ENCODE measurements at places on chromosomes 3 and 15.

GRCh38 chr15:98878172-98878571, 129.4 kb downstream of the PGPEP1L start:
- no peak overlapping the region for H3K27ac ChIP-seq
- H3K4me3 ChIP-seq, result no peak overlapping the region
- peaks cover 8% of the 10 kb centered on the region for H3K4me1 ChIP-seq
- H3K36me3 ChIP-seq, result no peaks in the 10 kb centered on the region
- no peak for DNase-seq

DNA sequence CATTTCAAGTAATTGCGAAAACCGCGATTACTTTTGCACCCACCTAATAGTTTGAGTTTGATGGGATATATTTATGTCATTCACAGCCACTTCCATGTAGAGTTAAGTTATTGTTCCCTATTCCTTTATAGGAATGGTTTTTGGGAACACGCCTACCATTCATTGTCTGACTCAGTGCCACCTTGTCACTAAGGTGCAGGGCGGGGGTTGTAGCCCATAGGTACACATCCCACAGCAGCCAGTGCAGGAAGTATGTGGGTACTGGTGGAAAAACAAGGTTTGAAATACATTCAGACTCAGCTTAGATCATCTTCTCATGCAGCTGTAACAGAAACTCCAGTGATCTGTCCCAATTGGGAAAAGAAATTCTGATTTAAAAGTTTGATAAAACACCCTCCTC, 48.2 kb upstream of the CFAP161 start:
- no peak overlapping the region for H3K4me3 ChIP-seq
- DNase-seq, result no peak
- H3K27me3 ChIP-seq, result no peaks in the 10 kb centered on the region
- H3K27ac ChIP-seq, result no peak overlapping the region
- no peaks in the 10 kb centered on the region for H3K36me3 ChIP-seq
- no peaks in the 10 kb centered on the region for H3K4me1 ChIP-seq

GRCh38 chr3:142209655-142210054, 15.7 kb downstream of the GK5 start:
- no peaks in the 10 kb centered on the region for H3K4me1 ChIP-seq
- no peak overlapping the region for H3K27ac ChIP-seq
- H3K27me3 ChIP-seq, result no peaks in the 10 kb centered on the region

DNA sequence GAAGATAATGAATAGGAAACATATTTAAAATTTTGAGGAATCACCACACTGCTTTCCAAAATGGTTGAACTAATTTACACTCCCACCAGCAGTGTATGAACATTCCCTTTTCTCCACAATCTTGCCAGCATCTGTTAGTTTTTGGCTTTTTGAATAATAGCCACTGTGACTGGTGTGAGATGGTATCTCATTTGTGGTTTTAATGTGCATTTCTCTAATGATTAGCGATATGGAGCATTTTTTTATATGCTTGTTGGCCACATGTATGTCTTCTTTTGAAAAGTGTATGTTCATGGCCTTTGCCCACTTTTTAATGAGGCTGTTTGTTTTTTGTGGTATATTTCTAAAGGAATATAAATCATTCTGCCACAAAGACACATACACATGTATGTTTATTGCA, 166.3 kb downstream of the NECTIN3 start:
- no peaks in the 10 kb centered on the region for H3K36me3 ChIP-seq
- H3K27ac ChIP-seq, result no peak overlapping the region
- peaks cover 15% of the 10 kb centered on the region for H3K4me1 ChIP-seq
- DNase-seq, result no peak

GRCh38 chr15:63206079-63206478, 16.7 kb downstream of the RAB8B start:
- DNase-seq, result no peak
- peaks cover 64% of the 10 kb centered on the region for H3K4me1 ChIP-seq
- no peaks in the 10 kb centered on the region for H3K27me3 ChIP-seq
- no peak overlapping the region for H3K27ac ChIP-seq
- no peak overlapping the region for H3K4me3 ChIP-seq

- no peaks in the 10 kb centered on the region for H3K27me3 ChIP-seq
- H3K4me3 ChIP-seq, result no peak overlapping the region
- no peak for DNase-seq
Measured at GRCh38 chr3:99901200-99901926, 83.7 kb downstream of the CMSS1 start.

- H3K27me3 ChIP-seq, result no peaks in the 10 kb centered on the region
- no peaks in the 10 kb centered on the region for H3K36me3 ChIP-seq
- H3K4me1 ChIP-seq, result no peaks in the 10 kb centered on the region
- H3K27ac ChIP-seq, result no peak overlapping the region
- no peak overlapping the region for H3K4me3 ChIP-seq
Measured at GRCh38 chr15:82021992-82022391, 23.8 kb downstream of the MEX3B start.

- H3K36me3 ChIP-seq, result no peaks in the 10 kb centered on the region
- DNase-seq, result no peak
- no peak overlapping the region for H3K27ac ChIP-seq
- H3K4me3 ChIP-seq, result no peak overlapping the region
- H3K27me3 ChIP-seq, result no peaks in the 10 kb centered on the region
Measured at GRCh38 chr3:125062904-125063618, 7.3 kb upstream of the HEG1 start.

GRCh38 chr3:150251187-150252062, 156.7 kb upstream of the TSC22D2 start:
- DNase-seq, result no peak
- H3K27ac ChIP-seq, result no peak overlapping the region
- no peaks in the 10 kb centered on the region for H3K27me3 ChIP-seq
- H3K4me1 ChIP-seq, result no peaks in the 10 kb centered on the region

- H3K27ac ChIP-seq, result no peak overlapping the region
- H3K36me3 ChIP-seq, result peaks cover 3% of the 10 kb centered on the region
- H3K4me1 ChIP-seq, result peaks cover 37% of the 10 kb centered on the region
- H3K27me3 ChIP-seq, result no peaks in the 10 kb centered on the region
- H3K4me3 ChIP-seq, result peak overlapping the region; percentile 63
Measured at GRCh38 chr15:67836134-67836455, 3.8 kb downstream of the RNU6-1 start.

DNA sequence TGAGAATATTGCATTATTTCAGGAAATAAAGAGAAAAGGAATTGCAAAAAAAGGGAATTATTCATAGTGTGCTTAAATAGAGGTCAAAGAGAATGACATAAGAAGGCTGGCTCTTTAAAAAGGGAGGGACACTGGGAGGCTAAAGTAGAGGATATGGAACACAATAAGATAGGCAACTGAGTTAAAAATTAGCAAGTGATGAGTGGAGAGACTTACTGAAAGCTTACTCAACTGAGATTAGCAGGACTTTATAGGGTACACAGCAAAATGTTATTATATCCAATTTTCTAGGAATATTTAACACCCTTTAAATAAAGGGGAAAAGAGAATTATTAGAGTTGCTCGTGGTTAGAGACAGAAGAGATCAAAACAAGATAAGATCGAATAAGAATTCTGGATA, 375.2 kb downstream of the LSAMP start:
- H3K27ac ChIP-seq, result no peak overlapping the region
- DNase-seq, result no peak
- H3K36me3 ChIP-seq, result no peaks in the 10 kb centered on the region
- H3K4me1 ChIP-seq, result no peaks in the 10 kb centered on the region
- H3K4me3 ChIP-seq, result no peak overlapping the region

DNA sequence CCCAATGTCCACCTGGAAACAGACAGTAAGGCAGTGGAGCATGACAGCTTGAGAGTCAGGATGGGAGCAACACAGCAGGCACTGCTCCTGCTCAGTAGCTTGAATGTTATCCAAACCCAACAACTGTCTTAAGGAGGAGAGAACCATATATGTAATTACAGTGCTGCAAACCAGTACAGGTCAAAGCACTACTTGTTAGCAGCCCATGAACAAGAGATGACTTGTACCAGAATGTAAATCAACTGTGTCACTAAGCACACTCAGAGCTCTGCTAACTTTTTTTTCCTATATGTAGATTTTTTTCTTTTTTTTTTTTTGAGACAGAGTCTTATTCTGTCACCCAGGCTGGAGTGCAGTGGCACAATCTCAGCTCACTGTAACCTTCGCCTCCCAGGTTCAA, 87.1 kb downstream of the ANO10 start:
- H3K27ac ChIP-seq, result no peak overlapping the region
- no peaks in the 10 kb centered on the region for H3K27me3 ChIP-seq
- no peak for DNase-seq
- no peaks in the 10 kb centered on the region for H3K36me3 ChIP-seq
- no peaks in the 10 kb centered on the region for H3K4me1 ChIP-seq

DNA sequence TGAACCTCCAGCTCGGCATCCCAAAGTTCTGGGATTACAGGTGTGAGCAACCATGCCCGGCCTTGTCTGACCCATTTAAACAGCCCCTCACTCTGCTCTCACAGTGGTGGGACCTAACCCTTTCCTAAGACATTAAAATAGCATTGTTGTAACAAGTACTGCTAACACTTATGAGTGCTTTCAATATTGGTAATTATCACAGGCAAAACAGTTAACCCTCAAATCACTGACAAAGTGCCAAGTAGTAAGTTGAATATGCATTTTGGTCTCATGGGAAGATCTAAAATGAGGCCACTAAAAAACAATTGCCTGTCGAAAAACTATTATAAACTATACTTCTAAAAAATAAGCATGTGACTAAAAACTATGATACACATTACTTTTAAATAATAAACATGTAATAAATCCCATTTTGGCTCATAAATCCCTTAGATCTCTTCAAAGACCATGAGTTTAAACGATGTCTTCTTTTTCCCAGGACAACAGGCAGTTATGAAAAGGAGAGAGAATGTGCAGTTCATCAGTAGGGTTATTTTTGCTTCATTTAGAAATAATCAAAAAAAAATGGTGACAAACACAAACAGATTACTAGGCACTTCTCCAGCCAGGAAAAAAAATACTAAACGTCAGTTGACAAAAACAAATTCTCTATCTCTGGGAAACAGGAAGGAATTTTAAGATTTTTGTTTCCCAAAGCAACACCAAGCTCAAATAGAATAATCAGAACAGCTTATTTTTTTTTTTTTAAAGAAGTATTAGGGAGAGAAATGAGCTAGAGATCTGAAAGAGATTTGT, 95.4 kb downstream of the RFTN1 start:
- H3K27me3 ChIP-seq, result no peaks in the 10 kb centered on the region
- H3K36me3 ChIP-seq, result no peaks in the 10 kb centered on the region
- no peak for DNase-seq
- H3K4me3 ChIP-seq, result no peak overlapping the region
- no peak overlapping the region for H3K27ac ChIP-seq

DNA sequence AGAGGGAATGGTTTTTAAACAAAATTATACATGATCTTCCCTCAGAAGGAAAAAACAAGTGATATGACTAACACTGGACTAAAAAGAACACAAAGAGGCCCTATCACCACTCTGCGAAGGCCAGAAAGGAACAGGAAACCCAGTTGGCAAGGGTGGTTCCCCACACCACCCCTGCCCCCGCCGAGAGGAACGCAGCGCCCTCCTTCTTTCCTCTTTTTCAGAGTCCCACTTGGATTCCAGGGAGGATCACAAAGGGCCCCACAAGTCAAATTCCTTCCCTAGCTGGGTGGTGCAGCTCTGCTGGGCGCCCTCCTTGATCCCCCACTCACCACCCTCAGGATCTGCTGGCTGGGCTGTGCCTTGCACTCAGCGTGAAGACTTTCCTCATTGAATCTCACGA, 29.8 kb downstream of the PLA1A start:
- H3K27ac ChIP-seq, result no peak overlapping the region
- no peaks in the 10 kb centered on the region for H3K27me3 ChIP-seq
- no peaks in the 10 kb centered on the region for H3K36me3 ChIP-seq
- H3K4me3 ChIP-seq, result no peak overlapping the region

- DNase-seq, result no peak
- H3K4me3 ChIP-seq, result no peak overlapping the region
- H3K27ac ChIP-seq, result no peak overlapping the region
- no peaks in the 10 kb centered on the region for H3K27me3 ChIP-seq
- H3K4me1 ChIP-seq, result peaks cover 17% of the 10 kb centered on the region
- no peaks in the 10 kb centered on the region for H3K36me3 ChIP-seq
Measured at GRCh38 chr15:58469432-58470353, 37.9 kb downstream of the LIPC start.

DNA sequence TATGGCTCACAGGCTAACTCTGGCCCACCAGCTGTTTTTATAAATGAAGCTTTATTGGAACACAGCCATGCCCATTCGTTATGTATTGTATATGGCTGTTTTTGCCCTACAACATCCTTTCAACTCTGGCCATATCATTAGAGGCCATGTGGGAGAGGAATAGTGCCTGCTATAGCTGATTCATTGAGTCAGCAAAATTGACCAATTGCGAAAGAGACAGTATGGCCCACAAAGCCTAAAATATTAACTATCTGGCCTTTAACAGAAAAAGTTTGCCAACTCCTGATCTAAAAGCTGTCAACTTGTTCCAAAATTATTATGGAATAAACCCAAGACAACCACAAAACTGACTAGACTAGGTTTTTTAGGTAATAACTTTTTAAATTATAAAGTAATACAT, 1.4 kb downstream of the NR1I2 start:
- H3K36me3 ChIP-seq, result no peaks in the 10 kb centered on the region
- H3K4me1 ChIP-seq, result no peaks in the 10 kb centered on the region
- H3K4me3 ChIP-seq, result no peak overlapping the region
- H3K27me3 ChIP-seq, result no peaks in the 10 kb centered on the region

GRCh38 chr3:73571238-73571794, 53.4 kb downstream of the PDZRN3 start:
- DNase-seq, result no peak
- no peaks in the 10 kb centered on the region for H3K4me1 ChIP-seq
- no peak overlapping the region for H3K4me3 ChIP-seq
- no peaks in the 10 kb centered on the region for H3K27me3 ChIP-seq
- H3K27ac ChIP-seq, result no peak overlapping the region
- no peaks in the 10 kb centered on the region for H3K36me3 ChIP-seq

DNA sequence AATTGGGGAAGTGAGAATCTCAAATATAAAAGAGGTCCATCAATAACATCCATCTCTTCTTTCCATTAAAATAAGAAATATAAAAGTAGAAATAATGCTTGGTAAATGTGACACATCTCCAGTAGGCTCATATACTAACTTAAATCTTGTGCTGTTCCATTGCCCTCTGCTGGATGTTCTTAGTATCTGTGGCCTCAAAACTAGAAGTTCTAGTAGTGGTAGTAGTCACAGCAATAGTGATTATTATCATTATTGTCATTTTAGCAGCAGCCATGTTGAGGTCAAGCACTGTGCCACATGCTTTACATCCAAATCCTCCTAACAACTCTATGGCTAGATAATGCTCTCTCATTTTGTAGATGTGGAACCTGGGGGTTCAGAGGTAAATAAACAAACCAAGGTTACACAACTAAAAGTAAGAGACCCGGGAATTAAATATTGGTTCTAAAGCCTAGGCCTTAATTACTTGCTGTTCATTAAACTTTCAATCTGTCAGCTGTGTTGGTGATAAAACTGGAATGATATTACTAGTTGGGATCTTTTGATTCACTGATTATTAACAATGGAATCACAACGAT, 20.2 kb upstream of the BTLA start:
- H3K27me3 ChIP-seq, result no peaks in the 10 kb centered on the region
- H3K4me1 ChIP-seq, result peaks cover under 1% of the 10 kb centered on the region

GRCh38 chr15:67389975-67390374, 131.0 kb upstream of the C15orf61 start:
- no peaks in the 10 kb centered on the region for H3K4me1 ChIP-seq
- H3K4me3 ChIP-seq, result no peak overlapping the region
- no peaks in the 10 kb centered on the region for H3K27me3 ChIP-seq
- no peak for DNase-seq
- no peak overlapping the region for H3K27ac ChIP-seq

Measured in naive thymus-derived CD4-positive, alpha-beta T cell (primary cell).